ENCODE measurements at places on chromosomes 13 and 19.
A peak's percentile ranks its signal among the peaks of the same experiment; 100 is the strongest.

DNA sequence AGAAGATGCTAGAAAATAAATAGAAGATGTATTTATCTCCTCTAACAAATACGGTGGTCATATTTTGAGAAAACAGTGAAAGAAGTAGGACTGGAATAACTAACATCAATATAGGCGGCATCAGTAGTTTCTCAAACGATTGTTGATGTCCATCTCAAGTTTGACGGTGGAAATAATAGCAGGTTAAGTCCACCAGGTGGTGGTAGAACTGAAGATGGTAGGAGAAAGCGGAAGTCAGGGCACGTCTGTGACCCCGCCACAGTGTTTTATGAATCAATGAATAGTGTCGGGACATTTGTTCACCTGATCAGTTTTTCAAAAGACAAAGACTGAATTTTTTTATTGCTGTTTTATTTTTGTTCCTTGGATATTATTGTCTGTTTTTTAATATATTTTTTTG is 706.4 kb upstream of the SLC10A2 start:
- no peak for DNase-seq

DNA sequence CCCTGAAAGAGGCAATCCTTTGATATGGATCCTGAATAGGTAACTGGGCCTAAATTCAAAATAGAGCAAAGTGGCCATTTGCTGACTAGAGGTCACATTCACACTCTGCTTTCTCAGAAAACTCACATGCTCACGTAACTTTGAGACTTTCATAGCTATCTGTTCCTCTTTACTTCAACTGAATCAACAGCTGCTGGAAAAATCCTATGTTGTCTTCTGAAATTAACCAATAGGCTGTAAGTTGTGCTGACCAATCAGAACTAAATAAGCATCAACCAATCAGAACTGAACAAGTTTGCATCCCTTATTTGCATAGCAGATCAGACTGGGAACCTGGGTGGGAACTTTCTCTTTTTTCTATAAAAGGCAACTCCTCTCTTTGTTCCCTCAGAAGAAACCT is 24.0 kb upstream of the TBC1D4 start:
- no peak for DNase-seq

- DNase-seq = no peak
Observed at GRCh38 chr13:92488249-92488852, 738.3 kb upstream of the GPC6 start.

DNA sequence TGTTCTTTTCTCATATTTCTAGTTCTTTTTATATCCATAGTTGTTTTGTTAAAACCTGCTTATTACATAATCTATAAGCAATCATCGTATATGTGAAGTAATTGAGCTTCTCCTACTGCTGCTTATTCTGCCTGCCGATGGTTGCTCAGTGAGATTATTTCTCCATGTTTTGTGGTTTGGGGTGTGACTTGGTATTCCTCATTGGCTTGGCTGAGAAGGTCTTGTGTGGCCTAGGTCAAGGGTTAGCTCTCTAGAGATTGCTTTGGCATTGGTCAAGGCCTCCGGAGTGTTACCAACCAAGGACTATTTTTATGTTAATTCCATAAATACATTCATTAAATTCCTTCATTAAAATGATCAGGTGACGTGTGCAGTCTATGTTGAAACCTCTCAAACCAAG is 302.8 kb downstream of the MYO16 start:
- no peak for DNase-seq

DNA sequence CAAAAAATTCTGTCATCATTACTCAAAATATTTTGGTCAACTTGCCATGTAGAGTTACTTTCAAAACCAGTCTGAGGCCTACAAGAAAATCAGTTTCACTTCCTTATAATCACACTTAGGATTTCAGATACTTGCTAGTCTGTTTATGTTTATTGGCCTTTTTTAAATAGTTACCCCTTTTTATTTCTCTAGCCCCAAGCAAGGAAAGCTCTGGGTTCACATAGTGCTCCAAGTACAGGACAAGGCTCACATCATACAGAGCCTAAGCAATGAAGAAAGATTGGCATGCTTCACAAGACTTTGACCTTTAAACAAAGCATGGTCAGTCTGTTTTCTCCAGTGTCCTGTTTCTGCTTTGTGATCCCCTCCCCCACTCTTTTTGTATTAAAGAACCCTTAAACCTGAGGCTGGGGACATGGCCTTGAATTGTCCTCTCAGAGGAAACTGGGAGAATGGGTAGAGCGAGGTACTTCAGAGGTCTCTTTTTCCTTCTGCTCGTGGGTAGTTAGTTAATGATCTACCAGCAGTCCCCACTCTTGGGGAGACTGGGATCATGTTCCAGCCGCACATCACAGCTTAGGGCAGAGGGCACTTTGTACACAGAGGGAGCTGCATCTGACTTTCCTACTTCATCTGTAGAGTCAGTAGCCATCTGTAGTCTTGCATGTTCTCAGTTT is 30.7 kb downstream of the CEACAM1 start:
- DNase-seq = peak; percentile 31

DNA sequence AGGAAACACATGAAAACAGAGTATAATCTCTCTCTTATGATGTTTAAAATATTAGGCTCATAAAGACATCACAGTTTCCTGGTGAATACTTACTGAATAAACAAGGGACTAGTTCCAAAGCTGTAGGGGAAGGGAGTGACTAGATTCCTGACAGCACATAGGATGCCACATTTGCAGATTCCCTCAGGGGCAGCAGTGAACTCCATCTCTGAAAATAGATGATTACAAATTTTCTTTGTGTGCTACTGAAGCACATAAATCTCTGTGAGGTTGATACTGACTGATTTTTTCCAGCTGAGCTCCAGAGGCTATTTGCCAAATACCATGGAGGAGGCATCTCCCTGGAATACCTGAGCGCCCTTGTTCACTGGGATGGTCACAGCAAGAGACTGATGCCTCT is 77.3 kb downstream of the FGF9 start:
- DNase-seq = no peak

DNA sequence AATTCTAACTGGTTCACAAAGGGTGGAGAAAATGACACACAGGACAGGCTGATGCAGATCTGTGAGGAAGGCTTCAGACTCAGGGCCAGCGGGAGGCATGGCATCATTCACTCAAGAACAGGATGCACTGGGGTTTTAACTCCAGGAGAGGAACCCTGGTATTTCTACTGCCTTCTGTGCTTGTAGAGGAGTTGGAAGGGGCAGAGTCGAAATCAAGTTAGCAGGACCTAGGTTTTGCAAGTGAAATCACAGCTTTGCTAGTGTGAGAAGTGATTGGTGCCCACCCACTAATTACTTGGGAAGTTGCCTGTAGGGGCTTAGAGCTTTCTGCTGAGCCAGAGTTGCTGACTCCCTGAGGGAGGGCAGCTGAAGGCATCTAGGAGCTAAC is 92.7 kb downstream of the AKAP11 start:
- no peak for DNase-seq

Data from globus pallidus (tissue), 1 donor.